AG20443 (cell line): ENCODE measurements at places on chromosomes 6 and 20.

- DNase-seq, result no peak
Observed at GRCh38 chr6:44381739-44382138, 5.8 kb upstream of the CDC5L start.

DNA sequence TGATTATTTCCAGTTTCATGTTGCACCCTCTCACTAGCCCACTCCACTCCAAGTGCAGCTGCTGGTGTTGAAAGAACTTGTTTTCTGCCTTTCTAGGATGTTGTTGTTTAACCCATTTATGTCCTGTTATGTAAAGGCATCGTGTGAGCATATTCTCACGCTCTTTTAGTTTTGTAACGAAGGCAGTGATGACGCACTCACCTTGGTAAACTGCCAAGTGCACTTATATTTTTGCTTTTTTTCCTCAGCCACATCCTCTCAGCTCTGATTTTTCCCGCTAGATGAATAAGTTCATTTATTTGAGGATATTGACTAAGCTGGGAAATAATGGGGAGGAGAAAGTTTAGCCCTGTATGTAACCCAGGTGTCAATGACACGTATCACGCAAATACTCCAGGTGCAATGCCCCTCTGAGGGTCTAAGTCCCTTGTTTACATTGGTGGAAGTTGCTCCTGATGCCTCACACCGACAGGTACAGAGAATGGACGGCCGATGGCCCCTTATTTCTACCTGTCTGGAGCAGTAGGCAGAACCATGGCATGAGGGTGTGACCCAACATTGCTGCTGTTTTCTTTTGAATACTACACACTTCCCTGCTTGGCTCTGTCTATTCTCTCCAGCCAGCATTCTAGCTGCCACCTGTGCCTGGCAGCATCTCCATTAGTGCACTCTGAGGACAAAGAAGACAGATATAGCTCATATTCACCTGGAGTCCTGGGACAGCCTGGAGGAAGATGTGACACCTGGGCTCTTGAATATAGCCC lies 132.7 kb upstream of the SLC24A3 start:
- DNase-seq, result no peak

DNA sequence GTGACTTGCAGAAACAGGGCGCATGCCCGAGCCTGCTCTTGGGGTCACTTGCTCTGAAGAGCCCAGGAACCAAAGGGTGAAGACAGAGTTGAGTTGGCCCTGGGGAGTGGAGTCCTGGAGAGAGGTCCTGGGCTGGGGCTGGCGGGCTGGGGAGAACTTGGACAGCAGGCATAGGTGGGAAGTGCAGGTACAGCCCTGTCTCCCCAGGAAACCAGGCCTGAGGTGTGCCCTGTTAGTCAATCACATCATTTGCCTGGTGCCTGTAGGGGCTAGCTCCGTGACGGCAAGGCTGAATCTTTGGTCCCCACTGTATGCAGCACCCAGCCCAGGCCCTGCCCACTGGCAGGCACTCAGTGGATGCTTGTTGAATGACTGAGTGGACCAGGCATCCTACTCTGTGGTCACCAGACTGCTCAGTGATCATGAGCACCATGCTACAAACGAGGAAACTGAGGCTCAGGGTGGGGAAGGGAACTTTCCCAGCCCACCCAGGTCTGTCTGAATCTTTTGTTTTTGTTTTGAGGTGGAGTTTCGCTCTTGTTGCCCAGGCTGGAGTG lies 15.6 kb upstream of the NOL4L start:
- DNase-seq, result peak; percentile 80

DNA sequence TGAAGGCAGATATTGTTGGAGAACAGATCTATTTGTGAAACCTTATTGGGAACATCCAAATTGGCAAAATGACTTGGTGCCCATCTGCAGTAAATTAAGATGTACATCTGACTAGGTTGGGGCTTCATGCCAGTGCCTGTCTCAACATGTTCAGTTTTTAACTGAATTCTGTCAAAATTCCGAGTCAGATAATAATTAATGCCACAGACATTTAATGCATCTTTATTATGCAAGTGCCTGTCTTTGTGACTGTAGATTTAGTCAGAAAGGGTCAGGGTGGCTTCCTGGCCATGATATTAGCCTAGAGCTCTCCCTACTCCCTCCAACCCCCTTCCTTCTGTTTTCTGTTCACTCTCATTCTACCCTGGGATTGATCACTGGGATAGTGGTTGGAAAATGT lies 199.3 kb upstream of the FLRT3 start:
- no peak for DNase-seq

GRCh38 chr6:81896525-81897503 lies 144.3 kb upstream of the TENT5A start:
- DNase-seq, result no peak

- peak; percentile 43 for DNase-seq
Observed at GRCh38 chr6:1322696-1323219, 10.9 kb downstream of the FOXQ1 start.

- no peak for DNase-seq
Observed at GRCh38 chr6:40232698-40233097, 298.4 kb upstream of the MOCS1 start.

DNA sequence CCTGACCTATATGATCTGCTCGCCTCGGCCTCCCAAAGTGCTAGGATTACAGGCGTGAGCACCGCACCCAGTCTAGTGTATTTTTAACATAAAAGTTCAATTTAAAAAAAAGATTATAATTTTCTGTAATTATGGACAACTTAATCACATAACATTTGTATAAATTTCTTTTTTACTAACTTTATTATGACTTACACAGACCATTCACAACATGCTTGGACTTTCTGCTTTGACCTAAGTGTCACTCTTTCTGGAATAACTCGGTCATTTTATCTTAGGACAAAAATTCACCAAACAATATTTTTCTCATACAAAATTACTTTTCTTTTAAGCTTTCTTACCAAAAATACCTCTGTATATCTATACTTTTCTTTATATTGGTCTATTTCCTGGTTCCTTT lies 15.4 kb upstream of the IL22RA2 start:
- no peak for DNase-seq

DNA sequence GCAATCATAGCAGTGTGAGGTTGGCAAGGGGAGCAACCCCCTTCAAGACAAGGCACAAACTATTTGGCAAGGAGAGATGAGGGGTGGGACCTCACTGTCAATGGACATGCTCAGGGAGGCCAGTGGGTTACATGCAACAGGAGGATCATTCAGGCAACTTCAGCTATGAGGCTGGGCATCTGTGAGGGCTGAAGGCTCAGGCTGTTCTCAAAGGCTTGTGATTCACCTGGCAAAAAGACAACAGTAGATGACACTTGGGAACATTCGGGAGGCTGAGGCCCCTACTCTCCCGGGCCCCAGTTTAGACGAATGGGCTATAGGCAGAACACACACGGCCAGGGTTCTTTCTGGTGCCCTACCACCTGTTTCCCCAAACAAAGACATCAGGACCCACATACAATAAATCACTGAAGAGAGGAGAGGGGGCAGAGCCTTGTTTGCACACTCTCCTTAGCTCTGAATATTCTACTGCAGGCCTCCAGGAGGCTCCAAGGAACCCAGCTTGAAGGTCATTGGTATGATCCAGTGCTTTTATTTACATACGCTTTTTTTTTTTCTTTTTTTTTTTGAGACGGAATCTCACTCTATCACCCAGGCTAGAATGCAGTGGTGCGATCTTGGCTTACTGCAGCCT lies 7.9 kb downstream of the TUBB start:
- DNase-seq, result peak; percentile 57

DNA sequence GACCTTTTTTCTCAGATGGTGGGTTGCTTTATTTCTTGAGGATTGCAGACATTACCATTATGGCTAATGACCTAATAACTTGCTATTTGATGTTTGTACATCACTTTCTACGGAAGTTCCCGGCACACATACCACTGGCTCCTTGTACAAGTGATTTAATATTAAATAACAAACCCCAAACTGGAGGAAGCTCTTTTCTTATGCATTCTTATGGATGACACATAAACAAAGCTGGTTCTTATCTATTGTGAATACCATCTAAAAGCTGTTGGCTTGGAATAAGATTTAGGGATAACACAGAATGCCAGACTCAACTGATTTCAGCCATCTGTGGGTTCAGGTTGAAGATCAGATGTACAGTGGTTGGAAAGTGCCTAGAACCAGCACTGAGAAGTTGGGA lies 272.6 kb downstream of the TSHZ2 start:
- DNase-seq, result no peak

DNA sequence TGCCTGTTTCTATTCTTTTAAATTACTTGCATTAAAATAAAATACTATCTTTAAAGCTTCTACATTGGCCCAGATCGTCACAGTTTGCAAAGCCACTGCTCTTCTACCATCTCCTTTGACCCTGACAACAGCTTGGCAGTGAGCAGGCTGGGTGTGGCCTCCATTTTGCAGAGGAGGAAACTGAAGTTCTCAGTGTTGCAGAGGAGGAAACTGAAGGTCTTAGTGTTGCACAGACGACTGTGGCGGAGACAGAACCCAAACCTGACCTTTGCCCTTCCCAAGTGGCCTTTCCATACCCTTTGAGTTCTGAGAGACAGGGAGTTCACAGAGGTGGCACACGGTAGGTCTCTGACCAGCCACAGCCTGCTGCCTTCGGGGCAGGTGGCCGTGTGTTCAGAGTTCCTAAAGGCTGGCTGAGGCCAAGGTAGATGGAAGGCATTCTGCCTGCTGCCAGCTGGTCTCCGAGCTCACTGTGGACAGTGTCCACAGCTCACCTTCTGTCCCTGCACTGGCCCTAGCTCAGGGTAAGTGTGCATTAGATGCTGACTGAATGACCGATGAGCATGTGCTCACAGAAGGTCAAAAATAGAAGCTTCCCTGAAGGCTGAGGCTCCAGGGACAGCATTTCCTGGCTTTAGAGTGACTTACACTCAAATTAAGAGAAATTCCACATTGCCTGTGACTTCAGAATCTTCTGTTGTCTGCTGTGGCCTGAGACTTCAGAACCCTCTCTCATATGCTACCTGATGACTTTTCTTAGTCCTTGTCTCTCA lies 113.5 kb upstream of the SLC24A3 start:
- DNase-seq, result no peak

DNA sequence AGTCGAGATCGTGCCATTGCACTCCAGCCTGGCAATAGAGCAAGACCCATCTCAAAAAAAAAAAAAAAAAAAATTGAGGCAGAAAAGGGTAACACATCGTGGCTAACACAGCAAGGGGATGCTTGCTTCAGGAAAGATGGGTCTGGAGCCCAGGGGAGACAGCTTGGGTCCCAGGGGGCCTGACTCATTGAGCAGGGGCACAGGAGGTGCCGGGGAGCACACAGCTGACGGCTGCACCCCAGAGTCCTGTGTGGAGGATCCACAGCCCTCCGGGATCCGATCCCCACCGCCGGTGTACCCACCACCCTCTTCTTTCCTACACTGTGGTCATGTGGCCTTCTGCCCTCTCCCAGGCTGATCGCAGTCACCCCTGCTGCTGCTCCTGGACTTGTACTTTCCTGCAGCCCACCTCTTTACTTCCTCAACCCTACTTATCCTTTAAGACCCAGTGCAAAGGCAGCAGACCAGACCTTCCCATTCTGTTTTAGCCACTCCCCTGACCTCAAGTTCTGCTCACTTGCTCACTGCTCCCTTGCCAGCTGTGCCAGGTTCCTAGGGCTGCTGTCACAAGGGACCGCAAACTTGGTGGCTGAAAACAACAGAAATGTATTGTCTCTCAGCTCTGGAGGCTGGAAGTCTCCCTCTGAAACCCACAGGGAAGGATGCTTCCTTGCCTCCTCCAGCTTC lies 17.6 kb upstream of the EZR start:
- DNase-seq, result no peak

GRCh38 chr6:107509506-107509905 lies 19.6 kb downstream of the SOBP start:
- DNase-seq, result no peak

DNA sequence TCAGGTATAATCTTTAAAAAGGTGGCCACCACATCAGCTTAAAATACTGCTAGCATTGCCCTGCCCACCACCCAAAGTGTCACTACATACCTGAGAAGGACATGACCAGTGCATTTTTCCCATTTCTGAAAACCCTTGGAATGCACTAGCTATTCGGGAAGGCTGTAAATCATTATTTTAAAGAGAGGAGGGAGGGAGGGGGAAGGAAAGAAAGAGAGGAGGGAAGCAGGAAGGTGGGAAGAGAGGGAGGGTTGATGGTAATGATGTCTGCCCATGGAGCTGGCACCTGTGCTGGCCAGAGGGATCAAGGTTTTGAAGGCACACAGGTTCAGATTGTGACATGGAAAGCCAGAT lies 32.4 kb downstream of the VAPB start:
- DNase-seq, result no peak

DNA sequence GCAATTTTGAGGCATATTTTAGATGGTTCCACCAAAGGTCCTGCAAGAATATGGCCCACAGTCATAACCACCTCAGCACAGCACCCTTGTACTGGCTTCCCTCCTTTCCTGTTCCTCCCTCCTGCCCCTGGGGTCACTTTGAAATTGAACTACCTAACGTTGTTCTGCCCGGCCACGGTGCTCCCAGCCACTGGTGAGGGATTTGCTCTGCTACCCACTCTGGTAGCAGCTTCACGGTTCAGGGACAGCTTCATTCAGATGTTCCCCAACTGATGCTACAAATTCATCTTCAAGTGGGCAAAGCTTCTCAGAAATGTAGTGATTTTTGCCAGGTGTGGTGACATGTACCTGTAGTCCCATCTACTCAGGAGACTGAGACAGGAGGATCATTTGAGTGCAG lies 7.9 kb upstream of the NELFCD start:
- DNase-seq, result no peak

DNA sequence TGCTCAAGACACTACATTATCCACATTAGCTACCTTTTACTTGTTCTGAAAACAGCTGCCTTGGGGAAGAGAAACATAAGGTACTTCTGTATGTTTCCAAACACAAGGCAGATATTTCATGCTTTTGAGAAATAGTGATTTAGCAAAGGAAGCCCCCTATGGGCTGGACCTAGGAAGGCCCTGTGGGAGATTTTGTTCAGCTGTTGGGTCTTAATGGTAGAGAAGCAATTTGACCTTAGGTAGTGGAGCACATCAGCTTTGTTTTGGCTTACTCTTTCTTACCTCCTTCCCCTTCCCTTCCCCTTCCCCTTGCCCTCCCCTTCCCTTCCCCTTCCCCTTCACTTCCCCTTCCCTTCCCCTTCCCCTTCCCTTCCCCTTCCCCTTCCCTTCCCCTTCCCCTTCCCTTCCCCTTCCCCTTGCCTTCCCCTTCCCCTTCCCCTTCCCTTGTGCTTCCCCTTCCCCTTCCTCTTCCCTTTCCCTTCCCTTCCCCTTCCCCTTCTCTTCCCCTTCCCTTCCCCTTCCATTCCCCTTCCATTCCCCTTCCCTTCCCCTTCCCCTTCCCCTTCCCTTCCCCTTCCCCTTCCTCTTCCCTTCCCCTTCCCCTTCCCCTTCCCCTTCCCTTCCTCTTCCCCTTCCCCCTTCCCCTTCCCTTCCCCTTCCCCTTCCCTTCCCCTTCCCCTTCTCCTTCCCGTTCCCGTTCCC lies 84.6 kb downstream of the ANKS1A start:
- DNase-seq, result no peak

DNA sequence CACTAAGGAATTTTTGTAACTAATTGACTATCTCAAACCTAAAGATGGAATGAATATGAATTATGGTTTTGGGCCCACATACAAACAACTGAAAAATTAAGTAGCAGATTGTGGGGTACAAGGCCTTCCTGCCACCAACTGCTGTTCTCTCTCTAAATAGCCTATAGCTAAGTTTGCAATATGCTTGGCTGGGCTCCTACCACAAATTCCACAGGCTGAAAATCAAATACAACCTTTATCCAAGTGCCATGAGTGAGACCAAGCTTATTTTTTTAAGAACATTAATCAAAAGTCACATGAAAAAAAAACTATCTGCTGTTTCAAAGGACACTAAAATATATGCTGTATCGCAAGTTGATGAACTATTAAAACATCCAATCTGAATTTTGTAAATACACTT lies 52.1 kb downstream of the TENT5A start:
- no peak for DNase-seq
